ENCODE measurements at places on chromosomes 12 and 14.

- no peak for DNase-seq
Measured at GRCh38 chr12:89892436-89892835, 183.8 kb upstream of the ATP2B1 start.

DNA sequence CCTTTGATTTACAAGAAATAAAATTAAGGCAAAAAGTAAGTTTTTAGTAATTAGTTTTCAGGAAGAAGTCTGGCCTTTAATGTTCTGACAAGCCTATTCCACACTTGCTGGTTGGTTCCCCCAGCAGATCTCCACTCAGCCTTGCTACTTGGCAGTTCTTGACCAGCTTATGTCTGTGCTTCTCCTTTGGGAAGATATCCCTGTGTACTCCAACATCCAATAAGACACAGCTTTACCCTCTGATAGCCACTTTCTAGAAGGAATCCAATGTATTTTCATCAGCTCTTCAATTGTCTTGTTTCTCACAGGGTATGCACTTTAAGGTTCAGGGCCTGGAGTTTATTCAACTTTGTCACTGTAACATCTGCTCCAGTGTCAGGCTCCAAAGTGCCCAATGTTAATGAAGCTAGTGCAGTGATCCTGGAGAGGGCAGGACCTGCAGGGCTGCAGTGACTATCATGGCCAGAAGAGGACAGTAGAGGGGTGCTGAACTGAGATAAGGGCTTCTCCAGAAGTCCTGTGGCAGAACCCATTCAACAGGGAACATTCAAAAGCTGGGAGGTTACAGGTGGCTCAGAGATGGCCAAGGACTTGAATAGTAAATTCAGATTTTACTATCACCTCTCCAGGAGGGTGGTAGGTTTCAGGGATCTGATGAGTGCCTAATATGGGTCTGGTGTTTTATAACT, 22.9 kb downstream of the JKAMP start:
- no peak for DNase-seq

DNA sequence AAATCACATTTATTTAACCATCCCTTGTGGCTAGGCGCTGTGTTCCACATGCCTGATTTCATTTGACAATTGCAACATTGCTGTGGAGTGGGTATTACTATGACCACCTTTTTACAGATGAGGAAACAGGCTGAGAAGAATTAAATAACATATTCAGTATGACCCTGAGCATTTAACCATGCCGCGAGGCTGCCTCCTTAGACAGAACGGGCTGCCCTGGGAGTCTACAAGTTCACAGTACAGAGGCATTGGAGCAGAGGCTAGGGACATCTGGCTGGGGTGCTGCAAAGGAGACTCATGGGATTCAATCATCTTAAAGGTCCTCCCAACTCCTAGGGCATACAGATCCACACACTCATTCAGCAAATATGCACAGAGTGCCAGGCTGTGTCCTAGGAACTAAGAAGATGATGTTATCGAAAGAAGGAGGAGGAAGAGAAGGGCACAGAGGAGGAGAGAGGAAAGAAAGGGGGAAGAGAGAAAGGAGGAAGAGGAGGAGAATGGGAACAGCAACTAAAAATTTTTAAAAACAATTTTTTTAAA, 164.7 kb upstream of the CCND2 start:
- DNase-seq, result no peak

- no peak for DNase-seq
Measured at GRCh38 chr12:33330940-33331339, 108.7 kb downstream of the SYT10 start.

GRCh38 chr12:52442600-52443061, 8.5 kb upstream of the KRT75 start:
- no peak for DNase-seq

Data from activated effector memory CD4-positive, alpha-beta T cell treated with Interleukin-2 at 50 U/mL for 16 hours (primary cell).